Activated CD8-positive, alpha-beta T cell treated with anti-CD3 and anti-CD28 coated beads, Interleukin-2, amount 10 ng/mL, durations not matched to agents 7 days and 5 days (primary cell): ENCODE measurements at places on chromosomes 16 and 17. TPM values are rescaled to one million over a fixed set of nuclear protein-coding genes. Genes with fewer than 3 reads are reported as not detected.

Gene PRR11
- total RNA-seq: 91.9 TPM

Gene CCL1
- total RNA-seq: not detected

Gene YPEL3
- total RNA-seq: 29.4 TPM

Gene G6PC1
- not detected for total RNA-seq

Gene SCN4A
- total RNA-seq: not detected

Gene SLC52A1
- total RNA-seq: 0.40 TPM

Gene SALL1
- total RNA-seq: not detected

Gene ZNF771
- total RNA-seq: 3.9 TPM

Gene TNFSF13
- total RNA-seq: 9.0 TPM

Gene SLFN11
- 50.1 TPM for total RNA-seq

Gene TBC1D3
- not detected for total RNA-seq

Gene EFCAB13
- 4.4 TPM for total RNA-seq

Gene TCAP
- total RNA-seq: 1.8 TPM

Gene CCR7
- 171 TPM for total RNA-seq

Gene DNAAF8
- 0.68 TPM for total RNA-seq

Gene DDX28
- 13.6 TPM for total RNA-seq

Gene GAST
- not detected for total RNA-seq

Gene HSD11B2
- not detected for total RNA-seq

Gene RTN4RL1
- total RNA-seq: 0.10 TPM

Gene PIK3R5
- total RNA-seq: 73.9 TPM

Gene IL17C
- total RNA-seq: not detected

Gene SSH2
- total RNA-seq: 79.6 TPM

Gene CES5A
- not detected for total RNA-seq

Gene SLC12A3
- not detected for total RNA-seq

Gene CRISPLD2
- total RNA-seq: not detected

Gene ZNF624
- total RNA-seq: 4.1 TPM

Gene ZNF668
- total RNA-seq: 20.8 TPM

Gene EXOSC6
- total RNA-seq: 28.5 TPM

Gene CARD14
- total RNA-seq: not detected

Gene MT1E
- 65.0 TPM for total RNA-seq

Gene CA4
- total RNA-seq: not detected

Gene CCL8
- total RNA-seq: not detected
